ENCODE measurements at places on chromosomes 13 and 19.

DNA sequence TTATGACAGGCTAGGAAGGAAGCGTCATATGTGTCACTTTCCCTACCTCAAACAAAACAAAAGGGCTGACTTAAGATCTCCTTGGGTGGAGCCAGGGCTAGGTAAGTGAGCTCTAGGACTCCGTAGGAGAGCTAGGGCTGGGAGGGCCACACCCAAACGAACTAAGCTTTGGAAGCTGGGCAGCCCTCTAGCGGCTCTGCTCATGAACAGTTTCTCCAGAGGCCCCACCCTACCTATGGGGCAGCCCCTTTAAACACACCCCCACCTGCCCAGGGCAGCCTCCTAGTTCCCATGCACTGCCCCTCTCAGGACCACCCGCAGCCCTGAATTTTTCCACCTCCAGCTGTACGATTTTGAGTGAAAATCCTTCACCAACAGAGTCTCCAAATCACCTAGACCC lies 3.5 kb downstream of the PEG3 start:
- DNase-seq, result no peak

GRCh38 chr13:104810242-104810641 lies 1725.2 kb downstream of the EFNB2 start:
- no peak for DNase-seq

DNA sequence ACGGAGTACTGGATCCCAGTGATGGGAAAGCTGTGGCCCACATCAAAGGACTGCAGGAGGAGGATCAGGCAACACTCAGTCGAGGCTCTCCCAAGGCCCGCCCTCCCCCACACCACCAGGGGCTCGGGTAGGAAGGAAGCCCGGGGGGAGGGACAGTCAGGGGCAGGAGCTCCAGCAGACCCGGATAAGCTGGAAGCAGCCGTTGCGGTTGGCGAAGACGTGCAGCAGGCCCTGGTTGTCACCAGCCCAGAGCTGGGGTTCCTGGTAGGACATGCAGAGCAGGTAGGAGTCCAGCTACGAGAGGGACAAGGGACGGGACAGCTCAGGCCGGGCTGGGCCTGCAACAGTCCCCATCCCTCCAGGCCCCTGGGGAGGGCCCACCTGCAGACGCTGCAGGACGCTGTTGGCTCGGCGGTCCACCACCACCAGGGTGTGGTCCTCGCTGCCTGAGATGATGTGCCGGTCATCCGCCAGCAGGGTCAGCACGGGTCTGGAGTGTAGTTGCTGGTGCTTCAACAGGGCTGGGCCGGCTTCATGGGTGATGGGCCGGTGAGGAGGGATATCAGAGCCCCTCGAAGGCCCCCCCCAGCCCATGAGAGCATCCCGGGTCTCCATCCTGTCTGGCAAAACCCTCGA lies 1.9 kb downstream of the GNG14 start:
- no peak for DNase-seq

GRCh38 chr19:810077-810855 lies 11.5 kb downstream of the PLPPR3 start:
- DNase-seq, result no peak

- DNase-seq, result no peak
Measured at GRCh38 chr19:45901432-45901911, 941 bp downstream of the MYPOP start.

- no peak for DNase-seq
Measured at GRCh38 chr13:112053167-112053743, 13.7 kb upstream of the SOX1 start.

DNA sequence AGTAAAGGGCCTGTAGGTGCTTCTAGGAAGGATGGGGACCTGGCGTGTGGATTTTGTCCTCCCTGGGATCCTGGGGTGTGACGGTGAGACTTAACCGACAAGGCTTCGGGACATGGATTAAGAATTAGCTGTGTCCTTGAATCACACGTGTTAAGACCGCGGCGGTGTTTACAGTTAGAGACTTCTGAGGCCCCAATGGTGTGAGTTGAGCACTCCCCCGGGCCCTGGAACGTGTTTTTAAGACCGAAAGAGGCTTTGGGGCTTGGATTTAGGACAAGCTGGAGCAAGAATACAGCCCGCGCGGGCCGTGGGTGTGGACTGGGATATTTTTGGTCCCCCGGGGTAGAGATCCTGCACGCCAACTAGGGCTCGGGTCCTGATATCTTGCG lies 1.2 kb upstream of the SLC27A1 start:
- DNase-seq, result no peak

DNA sequence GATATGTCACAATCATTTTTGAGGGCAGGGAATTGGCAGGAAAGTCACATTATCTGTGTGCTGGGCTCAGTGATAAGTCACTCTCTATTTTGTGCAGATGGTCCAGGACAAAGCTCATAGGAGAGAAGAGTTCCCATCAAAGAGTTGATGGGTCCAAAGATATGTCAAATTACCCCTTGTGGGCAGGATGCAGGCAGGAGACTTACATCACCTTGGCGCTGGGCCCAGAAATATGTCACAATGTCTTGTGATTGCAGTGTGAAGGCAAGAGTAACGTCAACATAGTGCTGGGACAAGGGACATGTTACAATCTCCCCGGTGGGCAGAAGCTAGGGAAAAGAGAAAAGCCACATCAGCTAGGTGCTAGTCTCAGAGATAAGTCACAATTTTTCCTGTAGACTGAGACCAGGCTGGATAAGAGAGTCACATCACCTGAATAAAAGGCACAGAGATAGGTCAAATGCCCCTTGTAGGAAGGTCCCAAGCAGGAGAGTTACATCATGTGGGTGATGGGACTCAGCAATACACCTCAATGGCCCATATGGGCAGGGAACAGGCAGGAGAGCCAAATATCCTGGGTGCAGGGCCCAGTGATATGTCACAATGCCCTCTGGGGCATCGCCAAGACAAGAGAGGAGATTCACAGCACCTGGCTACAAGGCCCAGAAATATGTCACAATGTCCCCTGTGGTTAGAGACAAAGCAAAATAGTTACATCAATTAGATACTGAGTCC lies 47.9 kb downstream of the ZNF99 start:
- no peak for DNase-seq

DNA sequence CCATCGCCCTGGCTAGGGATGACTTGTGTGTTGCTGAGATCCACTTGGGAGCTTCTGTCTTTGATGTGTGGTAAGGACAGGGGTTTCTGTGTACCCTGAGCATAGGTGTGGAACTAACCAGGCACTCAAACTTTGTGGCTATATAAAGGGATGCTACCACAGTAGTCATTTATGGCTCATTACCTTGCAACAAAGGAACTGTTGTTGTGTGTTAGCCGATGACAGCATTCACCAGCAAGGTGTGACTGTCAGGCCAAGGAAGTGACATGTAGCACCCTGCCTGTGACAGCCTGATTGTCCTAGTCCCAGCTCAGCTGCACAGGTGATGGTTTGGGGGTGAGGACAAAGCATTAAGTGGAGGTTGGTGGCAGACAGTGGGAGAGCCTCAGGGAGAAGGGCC lies 73.6 kb downstream of the COG3 start:
- no peak for DNase-seq

DNA sequence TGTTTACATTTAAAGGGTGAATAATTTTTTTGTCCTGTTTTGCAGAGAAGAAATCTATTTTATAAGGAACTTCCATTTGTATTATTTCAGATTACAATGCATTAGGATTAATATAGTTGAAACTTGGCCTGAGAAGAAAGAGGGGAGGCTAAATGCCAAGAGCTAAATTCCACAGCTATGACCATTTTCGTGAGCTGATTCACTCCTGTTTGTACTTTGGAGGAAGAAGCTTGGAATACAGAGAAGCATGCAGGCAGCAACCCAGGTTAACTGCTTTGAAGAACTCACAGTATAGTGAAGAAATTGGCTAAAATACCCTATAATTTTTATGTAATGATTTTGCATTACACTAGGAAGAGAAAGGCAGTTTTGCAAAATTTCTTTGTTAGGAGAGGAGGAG lies 309.4 kb upstream of the KLF12 start:
- DNase-seq, result no peak

DNA sequence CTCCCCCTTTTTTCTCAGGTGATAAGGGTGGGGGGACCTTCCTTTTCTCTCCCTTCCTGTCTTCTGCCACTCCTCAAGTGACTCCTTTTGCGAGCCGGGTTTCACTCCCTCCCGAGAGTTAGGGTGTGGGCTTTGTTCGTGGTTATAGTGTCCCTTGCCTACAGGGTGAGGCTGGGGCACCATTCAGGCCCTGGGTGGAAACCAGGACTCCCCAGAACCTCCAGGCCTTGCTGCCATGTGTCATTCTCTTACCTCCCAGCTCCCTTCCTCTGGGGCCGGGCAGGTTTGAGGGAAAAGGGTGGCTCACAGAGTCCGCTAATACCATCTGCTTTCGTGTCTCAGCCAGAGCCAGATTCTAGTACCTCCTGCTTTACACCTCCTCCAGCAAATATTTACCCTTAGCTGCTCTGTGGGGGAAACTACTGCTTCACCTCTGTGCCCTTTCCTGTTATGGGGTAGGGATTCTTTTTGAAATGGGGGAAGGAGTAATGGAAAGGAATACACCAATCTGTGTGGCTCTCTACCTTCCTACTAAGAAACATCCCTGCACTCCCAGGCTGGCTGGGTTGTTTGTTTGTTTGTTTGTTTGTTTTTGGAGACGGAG lies 2.8 kb downstream of the ACTN4 start:
- no peak for DNase-seq

DNA sequence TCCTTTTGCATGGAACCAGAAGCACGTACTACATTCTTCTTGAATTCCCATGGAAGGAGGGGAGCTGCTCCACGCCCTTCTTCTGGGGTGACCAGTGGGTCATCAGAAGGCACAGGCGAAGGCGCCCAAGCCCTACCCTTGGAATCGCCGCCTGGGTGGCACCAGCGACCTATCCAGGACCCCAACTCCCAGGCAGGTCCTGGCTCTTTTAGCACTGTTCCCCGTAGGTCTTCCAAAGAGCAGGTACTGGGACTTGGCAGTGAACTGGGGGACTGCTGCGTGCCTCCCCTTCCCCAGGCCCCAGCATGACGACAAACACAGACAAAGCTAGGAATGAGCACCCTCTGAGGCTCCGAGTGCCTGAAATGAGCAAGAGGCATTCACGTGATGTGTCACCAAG lies 45.0 kb downstream of the CEBPG start:
- DNase-seq, result no peak

GRCh38 chr13:54357284-54357933 lies 1328.8 kb downstream of the OLFM4 start:
- DNase-seq, result no peak

DNA sequence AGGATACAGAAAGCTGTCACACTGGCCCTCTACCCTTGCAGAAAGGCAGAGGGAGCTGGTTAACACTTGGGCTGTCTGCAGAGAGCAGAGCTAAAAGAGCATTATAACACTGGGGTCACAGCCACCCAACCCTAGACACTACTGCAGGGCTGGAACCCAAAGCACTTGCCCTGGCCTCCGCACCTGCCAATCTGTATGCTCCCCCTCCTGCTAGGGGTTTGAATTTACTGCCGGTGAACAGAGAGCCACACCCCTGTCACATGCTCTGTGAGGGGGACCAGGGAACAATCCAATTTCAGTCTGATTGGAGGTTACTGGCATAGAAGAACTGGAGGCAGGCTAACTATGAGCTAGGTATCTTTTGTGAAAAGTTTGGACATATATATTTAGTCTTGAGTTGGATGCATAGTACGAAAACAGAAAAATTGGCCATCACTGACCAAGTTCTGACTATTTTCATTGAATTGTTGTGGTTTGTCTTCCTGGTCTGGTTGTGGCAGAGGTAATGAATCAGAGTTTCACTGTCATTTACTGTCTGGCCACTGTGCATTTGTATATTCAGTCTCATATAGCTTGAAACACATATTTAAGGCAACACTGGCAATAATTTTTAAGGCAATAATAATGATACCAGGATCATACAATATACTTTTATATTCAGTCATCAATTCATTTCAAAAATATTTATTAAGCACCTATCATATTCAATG lies 504.3 kb upstream of the ATXN8OS start:
- DNase-seq, result no peak

DNA sequence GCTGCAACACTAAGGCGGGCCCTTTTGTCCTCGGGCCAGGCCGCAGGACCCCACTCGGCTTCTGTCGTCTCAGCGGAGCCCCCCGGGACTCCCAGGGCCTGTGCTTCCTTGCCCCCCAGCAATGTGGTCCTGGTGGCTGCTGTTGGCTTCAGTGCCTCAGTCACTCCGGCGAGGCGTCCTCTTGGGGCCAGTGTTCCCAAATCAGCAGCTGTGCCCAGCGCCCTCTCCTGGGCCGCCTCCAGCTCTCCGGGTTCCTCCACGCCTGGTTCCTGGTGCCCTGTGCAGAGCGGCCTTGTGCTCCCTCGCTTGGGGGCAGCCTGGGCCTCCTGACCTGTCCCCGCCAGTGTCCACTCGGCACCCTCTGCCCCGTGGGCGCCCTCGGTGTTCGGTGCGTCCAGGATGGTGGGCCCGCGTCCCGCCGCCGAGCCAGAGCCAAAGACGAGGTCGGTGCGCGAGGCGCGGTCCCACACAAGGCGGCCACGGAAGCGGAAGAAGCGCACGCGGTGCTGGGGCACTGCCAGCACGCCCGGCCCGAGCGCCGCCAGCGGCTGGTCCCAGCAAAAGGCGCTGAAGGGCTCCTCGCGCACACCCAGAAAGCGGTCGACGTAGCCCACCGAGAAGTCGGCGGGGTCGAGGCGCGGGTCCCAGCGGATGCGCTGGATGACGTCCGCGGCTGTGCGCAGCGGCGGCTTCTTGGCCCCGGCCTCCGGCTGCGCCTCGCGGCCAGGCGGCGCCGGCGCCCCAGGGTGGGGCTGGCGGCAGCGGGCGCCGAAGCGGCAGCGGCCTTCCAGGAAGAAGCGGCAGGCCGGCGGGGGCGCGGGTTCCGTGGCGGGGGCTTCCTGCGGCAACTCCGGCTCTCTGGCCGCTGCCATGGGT lies 685 bp downstream of the LENG9 start:
- DNase-seq, result no peak

GRCh38 chr19:14183741-14184350 lies 22.1 kb downstream of the ADGRL1 start:
- no peak for DNase-seq

- no peak for DNase-seq
Measured at GRCh38 chr13:48731957-48732569, 78.3 kb downstream of the CYSLTR2 start.

DNA sequence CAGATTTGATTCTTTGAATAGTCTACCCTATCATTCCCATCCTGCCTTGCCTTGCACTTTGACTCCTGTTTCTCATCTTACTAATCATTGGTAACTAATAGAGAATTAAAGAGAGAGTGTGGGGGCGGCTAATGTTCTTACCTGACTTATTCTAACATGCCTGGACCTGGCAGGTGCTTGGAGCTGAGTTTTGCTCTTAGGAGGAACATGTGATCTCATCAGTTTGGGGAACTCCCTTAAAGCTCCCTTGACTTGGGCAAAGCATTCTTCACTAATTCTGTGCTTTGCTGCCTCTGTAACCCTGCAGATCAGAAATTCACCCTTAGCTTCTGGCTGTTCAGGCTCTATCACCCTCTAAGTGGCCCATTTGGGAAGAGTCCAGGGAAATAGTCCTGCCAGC lies 861.1 kb downstream of the GPC5 start:
- no peak for DNase-seq

DNA sequence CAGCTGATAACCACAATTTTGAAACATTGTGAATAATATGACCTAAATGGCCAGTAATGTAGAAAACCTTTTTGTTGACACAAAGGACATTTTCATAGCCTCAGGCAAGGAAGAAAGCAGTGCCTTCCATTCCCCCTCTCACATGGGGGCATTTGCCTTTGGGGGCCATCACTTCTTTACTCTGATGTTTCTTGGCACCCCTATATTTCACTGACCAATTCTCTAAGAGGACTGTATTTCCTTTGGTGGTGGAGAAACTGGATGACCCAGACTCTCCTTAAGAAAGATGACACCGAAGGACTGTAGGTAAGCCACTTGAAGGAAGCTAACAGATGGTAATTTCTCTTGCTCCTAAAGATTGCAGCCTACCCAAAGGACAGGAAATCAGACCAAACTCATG lies 254.6 kb downstream of the DCLK1 start:
- no peak for DNase-seq

GRCh38 chr13:28958441-28958840 lies 138.3 kb downstream of the MTUS2 start:
- DNase-seq, result peak; percentile 35
